Substantia nigra (tissue), 51 donors: ENCODE measurements at places on chromosomes 2 and 18.

- DNase-seq = no peak
Observed at GRCh38 chr2:132750606-132751005, 80.6 kb upstream of the LYPD1 start.

DNA sequence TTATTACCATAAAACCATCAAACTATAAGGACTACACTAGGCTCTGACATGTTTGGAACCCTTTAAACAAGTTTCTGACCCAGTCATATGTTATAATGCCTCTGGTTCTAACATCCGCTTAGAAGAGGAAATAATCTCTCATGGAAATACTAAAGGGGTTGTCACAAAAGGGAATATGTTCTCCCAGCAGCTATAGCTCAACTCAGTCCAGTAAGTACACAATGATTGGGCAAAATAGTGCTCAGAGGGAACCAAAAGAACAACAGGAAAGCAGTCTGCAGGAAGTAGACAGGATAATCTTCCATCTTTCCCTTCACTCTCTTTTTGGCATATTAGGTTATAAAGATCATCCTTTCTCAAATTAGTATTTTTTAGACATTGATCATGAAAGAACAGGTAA is 4.3 kb downstream of the SRBD1 start:
- no peak for DNase-seq

DNA sequence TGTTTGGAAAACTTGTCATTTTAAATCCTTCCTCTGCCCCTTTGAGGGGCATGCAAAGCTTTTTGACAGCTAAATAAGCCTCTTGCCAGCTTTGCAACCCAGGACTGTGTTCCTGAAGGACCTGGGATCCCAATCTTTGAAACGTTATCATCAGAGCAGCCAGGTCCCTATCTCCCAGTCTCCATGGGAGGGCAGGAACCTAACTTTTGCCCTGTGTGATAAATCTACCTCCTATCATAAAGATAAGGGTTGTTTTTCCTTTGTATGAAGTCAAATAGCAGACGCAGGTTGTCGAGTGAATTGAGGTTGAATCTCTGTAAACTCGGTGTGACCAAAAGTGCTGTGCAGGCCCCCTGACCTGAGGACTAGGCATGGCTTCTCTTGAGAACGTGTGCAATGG is 30.1 kb downstream of the TPRKB start:
- DNase-seq = no peak

- DNase-seq = no peak
Observed at GRCh38 chr18:76553715-76554546, 58.9 kb upstream of the ZNF516 start.

DNA sequence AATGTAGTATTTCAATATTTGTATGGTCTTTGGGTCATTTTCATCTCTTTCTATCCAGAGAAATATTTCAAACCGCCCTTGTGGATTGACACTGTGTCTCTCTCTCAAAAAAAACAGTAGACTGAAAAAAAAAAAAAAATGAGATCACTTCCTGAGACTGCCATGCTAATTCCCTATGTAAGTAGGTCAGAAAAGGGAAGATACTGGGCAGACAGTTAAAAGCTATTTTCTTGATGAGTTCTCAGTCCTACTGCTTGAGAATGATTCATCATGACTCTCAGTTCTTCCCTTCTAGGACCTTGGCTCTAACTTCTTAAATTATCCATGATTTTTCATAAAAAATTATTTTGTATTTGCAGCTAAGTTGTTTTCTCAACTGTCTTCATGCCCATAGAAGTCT is 672.3 kb upstream of the REG3G start:
- no peak for DNase-seq

DNA sequence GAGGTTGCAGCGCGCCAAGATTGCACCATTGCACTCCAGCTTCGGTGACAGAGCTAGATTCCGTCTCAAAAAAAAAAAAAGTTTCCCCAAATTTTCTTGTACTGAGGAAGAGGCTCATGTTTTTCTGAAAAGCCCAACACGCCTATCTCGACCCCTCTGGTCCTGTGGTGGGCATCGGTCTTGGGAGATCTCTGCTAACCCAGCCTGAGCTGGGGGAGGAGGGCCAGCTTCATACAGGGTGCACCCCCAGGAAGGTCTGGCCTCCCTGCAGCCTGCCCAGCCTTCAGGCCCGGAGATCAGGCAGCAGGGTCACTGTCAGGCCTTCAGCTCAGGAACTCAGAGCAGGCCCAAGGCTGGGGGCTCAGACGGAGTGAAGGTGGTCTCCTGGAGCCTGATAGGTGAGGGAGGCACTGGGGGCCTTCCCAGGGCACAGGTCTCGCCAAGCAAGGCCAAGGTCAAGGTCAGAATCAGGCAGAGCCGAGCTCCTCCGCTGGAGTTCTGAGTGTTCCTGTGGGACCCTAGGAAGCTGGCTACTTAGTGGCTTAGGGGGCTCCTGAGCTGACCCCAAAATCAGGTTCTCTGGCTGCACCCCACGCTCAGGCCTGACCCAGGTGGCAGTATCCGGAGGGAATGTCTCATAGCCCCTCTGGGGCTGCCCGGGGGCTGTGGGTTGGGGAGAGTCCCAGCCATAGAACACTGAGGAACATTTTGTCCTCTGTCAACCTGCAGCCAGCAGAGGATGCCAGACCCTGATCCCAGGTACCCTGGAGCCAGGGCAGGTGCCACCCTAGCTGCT is 37.9 kb upstream of the SMAD7 start:
- DNase-seq = no peak

- peak; percentile 35 for DNase-seq
Observed at GRCh38 chr2:110101280-110101844, 14.3 kb downstream of the MALL start.

GRCh38 chr2:100580367-100581276 is 17.8 kb downstream of the PDCL3 start:
- DNase-seq = no peak

DNA sequence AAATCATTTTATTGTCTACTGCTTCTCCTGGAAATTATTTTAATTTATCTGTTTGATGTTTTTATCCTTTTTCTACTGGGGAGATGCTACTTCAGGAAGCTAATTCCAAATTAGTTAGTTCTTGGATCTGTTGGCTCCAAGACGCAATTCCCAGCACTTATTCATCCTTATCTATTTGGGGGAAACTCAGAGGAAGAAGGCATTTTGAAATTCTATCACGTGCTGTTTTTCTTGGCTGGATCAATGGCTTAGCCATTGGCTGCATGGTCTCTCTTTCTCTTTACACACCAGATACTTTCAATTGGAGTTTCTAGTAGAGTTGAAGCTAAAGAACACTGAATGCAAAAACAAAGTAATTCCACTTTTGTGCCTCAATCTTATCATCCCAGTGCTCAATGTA is 98.3 kb downstream of the RAPGEF4 start:
- no peak for DNase-seq

- DNase-seq = no peak
Observed at GRCh38 chr2:23587341-23587880, 202.4 kb downstream of the KLHL29 start.

DNA sequence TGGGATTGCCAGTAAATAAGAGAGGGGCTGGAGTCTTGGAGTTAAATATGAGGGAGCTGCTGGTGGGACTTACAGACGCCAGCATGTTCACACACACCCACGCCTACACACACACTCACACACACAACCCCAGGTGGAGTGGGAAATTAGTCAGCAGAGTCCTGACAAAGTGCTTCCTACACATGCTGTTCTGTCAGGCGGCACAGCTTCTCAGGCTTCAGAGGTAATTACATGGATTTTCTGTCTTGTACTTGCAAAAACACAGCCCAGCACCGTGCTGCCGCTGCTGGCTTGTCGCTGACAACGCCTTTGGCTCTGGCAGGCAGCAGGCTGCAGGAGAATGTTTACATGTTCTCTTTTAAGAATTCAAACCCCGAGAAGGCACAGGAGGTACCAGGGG is 1186.3 kb upstream of the CELF4 start:
- DNase-seq = no peak

GRCh38 chr2:144402251-144402650 is 117.7 kb downstream of the ZEB2 start:
- no peak for DNase-seq

- DNase-seq = no peak
Observed at GRCh38 chr2:25431604-25432003, 89.9 kb upstream of the DNMT3A start.
